ENCODE measurements at places on chromosomes 3 and 15. TPM values are rescaled to one million over a fixed set of nuclear protein-coding genes. Genes with fewer than 3 reads are reported as not detected.
A peak's percentile ranks its signal among the peaks of the same experiment; 100 is the strongest.

DNA sequence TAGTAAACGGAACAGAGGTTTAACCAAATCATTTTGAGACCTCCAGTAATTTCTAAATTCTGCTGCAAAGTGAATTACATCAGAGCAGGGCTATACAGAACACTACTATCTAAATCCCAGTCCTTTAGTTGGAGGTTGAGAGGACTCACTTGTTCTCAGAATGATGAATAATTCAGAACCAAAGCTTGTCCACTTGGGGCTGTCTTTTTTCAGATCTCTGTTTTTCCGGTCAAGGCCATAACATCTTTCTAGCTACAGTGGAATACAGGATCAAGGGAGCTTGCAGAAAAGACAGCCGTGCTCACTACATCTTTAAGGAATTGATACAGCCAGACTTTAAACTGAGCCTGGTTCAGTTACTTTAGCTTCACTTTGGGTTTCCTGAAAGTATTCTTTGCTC lies 194.5 kb downstream of the EFHB start:
- DNase-seq, result no peak

DNA sequence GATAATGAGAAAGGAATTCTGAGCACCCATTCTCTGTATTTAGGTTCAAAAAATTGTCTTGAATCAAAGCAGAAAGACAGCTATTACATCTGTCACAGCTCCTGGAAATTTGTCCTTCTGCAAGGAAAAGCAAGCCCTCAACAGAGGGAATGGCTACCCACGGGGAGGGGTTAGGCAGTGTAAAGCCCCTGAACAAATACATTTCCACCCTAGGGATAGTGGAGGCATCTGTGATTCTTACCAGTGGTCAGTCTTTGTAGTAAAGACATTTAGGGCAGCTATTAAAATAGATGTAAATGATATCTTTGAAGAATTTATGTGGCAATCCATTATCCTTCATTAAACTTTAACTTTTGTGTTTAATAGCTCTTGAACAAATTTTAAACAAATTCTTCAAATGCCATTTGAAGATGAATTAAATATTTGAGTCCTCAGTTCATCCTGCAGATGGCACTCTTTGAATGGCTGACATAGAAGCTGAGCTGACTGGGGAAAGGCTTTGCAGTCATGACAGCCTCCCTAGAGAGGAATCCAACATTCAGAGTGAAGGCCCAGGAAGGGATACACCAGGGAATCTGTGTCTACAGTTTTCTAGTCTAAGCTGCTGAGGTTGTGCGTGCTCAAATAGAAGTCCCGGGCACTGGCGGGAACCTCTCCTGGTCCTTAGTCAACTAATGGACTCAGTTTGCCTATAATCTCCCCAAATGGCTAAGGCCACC lies 359.7 kb upstream of the ROPN1 start:
- peak; percentile 65 for DNase-seq

- DNase-seq, result peak; percentile 25
These were observed 59.8 kb downstream of the FAM174B start for GRCh38 chr15:92595506-92596381.

IGF1R gene
- polyA plus RNA-seq, result 64.2 TPM

FHIT gene
- polyA plus RNA-seq, result 25.7 TPM

GRCh38 chr3:34212656-34213055 lies 414.2 kb downstream of the PDCD6IP start:
- no peak for DNase-seq

GRCh38 chr15:25936004-25936403 lies 72.9 kb upstream of the ATP10A start:
- no peak for DNase-seq

DNA sequence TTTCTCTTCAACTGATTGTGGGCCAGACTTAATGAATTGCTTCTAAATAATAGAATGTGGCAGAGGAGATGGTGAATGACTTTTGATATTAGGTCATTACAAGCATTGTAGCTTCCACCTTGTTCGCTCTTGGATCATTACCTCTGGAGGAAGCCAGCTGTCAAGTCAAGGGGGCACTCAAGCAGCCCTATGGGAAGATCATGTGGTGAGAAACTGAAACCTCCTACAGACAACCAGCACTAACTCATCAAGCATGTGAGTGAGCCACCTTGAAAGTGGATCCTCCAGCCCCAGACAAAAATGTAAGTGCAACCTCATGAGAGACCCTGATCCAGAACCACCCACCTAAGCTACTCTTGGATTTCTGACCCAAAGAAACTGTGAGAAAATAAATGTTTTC lies 109.8 kb upstream of the TBC1D5 start:
- no peak for DNase-seq

DNA sequence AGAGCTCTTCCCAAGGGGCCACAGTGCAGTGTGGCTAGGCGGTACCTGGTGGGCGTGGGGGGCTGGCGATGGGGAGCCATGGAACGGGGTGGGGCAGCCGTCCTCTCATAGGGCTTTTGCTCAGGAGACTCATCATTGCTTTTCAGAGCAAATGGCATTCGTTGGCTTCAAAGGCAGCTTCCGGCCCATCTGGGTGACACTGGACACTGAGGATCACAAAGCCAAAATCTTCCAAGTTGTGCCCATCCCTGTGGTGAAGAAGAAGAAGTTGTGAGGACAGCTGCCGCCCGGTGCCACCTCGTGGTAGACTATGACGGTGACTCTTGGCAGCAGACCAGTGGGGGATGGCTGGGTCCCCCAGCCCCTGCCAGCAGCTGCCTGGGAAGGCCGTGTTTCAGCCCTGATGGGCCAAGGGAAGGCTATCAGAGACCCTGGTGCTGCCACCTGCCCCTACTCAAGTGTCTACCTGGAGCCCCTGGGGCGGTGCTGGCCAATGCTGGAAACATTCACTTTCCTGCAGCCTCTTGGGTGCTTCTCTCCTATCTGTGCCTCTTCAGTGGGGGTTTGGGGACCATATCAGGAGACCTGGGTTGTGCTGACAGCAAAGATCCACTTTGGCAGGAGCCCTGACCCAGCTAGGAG lies 40.8 kb downstream of the MESD start:
- DNase-seq, result no peak

All from renal cortex interstitium (tissue), 15 donors.